ENCODE measurements at places on chromosomes 5 and 9.

- DNase-seq: no peak
Measured at GRCh38 chr9:20243841-20244240, 378.5 kb downstream of the MLLT3 start.

DNA sequence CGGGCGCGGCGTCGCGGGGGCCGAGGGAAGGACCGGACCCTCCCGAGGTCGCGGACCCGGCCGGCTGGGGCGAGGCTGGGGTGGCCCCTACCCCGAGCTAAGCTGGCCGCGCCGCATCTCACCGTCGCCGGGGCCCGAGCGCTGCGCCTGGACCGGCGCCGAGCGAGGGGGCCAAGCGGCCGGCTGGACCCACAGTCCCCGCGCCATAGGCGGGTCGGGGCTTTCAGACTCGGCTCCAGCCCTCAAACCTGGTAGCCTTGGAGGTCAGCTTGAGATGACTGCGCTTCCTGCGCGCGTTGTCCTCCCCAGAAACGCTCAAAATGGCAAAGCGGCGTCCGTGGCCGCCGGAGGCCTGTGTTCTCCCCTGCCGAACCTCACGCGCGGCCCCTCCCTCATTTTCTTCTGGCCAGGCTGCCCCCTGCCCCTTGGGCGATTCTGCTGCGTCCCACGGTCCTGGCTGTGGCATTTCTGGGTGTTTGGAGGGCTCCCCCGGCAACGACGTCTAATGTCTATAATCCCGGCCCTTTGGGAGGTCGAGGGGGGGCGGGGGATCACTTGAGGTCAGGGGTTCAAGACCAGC lies 8.7 kb upstream of the GRIN1 start:
- no peak for DNase-seq

GRCh38 chr5:1917830-1918487 lies 35.2 kb upstream of the IRX4 start:
- no peak for DNase-seq

DNA sequence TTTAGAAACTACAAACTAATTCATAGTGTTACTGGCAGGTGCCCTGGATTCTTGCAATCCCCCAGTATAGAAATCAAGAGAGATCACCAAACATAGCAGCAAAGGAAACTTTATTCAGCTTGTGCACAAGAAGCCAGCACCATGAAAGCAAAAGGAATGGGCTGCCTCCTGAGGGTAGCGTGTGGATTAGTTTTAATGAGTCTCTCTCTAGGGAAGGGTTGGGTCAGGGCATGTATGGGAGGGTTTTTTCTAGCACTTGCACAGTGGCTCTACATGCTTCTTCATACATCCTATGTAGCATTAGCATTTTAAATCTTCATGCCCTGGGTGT lies 38.4 kb downstream of the LYRM7 start:
- no peak for DNase-seq

GRCh38 chr5:170159101-170159698 lies 53.5 kb downstream of the FOXI1 start:
- no peak for DNase-seq

GRCh38 chr5:135047347-135047695 lies 13.3 kb upstream of the PITX1 start:
- no peak for DNase-seq

DNA sequence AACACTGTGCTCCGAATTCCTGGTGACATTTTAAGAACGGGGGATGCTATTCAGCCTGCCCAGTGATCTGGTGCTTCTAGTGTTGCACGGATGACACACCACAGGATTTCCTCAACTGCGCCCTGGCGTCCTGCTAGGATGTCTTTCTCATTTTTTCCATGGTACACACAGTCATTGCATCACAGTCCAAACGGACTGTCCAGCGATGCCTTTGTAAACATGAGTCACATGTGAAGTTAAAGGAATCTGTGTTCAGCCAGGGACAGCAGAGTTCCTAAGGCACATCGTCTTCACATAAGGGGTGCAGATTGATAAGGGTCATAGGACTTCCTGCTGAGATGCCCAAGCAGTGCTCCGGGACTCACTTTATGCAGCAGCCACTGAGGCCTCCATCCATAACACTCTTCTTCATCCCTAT lies 9.3 kb upstream of the PTPN3 start:
- no peak for DNase-seq

DNA sequence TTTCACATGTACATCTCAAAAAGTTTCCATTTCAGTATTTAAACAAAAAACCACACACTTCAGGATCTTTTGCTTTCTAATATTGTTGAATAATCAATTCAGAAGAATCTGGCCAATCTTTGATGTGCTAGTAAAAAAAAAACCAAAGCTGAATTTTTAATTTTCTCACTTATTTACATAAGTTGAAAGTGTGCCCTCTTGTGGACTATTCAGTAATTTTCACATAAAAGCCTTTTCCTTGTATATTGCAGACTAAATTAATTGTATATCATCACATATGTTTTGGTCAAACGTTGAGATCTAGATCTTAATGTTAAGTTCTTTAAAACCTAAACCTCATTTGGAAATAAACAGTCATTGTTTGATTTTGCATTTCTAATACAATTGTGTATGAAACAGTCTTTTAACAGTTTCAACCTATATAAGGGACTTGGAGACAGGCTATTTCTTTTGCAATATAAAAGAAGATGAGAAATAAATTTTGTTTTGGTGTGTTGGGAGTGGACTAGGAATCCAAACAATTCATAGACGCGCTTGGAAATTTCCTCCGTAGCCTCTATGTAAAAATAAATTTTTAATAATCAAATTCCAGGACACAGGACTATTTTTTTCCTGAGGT lies 68.1 kb downstream of the NIPBL start:
- DNase-seq: peak; percentile 19

DNA sequence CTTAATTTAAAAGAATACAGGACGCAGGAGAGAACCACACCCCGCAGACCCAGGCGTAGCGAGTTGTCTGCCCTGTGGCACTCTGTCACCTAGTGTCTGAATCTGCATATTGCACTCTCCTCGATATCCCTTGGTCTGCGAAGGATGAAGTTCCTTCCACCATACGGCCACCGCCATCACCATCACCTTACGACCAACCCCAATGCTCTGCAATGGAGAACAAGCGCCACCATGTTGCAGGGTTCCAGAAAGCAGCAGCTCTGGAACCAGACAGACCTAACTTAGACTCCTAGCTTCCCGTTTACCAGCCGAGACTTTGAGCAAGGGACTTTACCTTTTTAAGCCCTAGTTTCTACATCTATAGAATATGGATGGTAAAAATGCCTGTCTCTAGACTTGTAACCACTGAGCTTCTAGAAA lies 77.4 kb upstream of the DMRT1 start:
- DNase-seq: peak; percentile 61

DNA sequence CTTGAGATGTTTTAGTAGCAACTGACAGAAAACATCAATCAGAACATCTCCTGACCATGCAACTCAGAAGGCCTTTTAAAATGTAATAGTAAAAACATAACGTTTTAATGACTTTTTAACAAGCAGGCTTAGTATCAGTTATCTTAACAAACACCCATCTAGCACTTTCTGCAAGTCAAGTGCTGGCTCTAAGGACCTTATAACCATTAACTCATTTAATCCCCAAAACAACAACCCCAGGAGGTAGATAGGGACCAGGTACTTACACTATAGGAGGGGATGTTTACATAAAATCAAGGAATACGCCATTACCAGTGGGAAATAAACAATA lies 41.8 kb downstream of the ROR2 start:
- DNase-seq: no peak

DNA sequence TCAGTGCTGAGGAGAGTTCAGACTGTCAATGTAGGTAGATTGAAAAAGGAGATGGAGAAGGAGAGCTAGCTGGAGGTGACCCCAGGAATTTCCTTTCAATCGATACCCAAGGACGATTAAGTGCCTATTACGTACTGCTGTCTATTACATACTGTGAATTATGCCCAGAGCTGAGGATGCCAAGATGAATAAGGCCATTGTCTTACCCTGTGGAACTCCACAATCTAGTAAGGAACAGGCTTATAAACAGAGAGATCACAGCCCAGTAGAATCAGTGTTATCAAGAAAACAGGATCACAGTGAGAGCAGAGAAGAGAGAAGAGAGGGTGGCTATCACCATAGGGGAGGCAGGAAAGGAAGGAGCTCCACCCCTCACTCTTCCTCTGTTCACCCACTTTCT lies 54.1 kb upstream of the PDE8B start:
- no peak for DNase-seq

DNA sequence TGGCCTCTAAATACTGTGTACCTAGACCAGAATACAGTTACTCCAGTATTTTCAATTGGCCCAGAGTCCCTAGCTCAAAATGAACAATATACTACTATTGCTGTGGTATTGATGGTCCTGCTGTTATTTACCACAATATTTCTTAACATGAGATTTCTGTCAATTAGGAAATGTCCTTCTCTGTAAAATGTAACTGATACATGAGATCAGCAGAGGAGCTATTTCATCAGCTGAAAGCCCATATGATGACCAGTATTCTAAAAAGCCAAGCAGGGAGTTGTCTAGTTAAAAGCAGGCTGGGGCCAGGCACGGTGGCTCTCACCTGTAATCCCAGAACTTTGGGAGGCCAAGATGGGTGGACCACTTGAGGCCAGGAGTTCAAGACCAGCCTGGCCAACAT lies 187.7 kb upstream of the PTGER4 start:
- no peak for DNase-seq

- DNase-seq: no peak
Measured at GRCh38 chr5:74334062-74334761, 306.3 kb downstream of the ENC1 start.

GRCh38 chr9:78132701-78133058 lies 101.1 kb upstream of the GNAQ start:
- DNase-seq: no peak

DNA sequence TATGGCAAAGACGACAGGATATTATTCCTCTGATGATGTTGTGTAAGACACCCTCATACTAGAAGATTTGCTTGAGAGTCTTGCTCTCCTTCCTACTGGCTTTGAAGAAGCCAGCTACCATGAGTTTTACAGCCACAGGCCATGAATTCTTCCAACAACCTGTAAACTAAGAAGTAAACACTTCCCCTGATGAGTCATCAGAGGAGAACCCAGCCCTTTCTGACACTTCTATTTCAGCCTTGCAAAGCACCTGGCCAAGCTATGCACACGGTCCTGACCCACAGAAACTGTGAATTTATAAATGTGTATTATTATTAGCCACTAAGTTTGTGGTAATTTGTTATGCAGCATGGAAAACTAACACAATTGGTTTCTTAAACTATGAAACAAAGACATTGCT lies 288.8 kb upstream of the ADAMTSL1 start:
- DNase-seq: no peak

- DNase-seq: no peak
Measured at GRCh38 chr5:172828911-172829431, 5.1 kb upstream of the ERGIC1 start.

GRCh38 chr5:111228520-111229220 lies 4.5 kb downstream of the CAMK4 start:
- no peak for DNase-seq

DNA sequence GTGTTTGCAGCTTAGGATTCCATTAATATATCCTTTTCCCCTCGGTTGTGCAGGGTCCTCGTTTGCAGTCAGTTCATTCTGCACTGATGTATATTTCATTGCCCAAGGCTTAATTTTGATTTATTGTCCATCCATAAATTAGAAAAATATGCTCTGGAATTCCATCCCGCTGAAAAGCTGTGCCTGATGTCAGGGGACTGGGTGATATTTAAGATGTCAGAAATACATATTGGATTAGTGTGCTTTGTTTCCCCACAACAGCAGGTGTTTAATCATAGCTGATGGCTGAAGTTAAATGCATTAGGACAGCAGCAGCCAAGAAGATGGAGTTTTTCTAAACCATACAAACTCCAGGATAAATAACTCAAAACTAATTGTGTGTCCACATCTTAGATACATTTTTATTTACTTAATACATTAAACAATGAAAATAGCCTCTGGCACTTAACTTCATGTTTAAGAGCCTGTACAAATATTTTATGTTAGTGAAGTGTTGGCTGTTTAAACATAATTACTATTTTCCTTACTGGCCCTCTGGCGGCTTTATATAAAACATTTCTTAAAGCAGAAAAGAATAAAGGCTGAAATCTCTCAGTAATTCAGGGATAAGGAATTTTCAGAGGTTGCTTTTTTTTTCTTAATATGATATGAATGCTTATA lies 170.4 kb upstream of the TBCA start:
- DNase-seq: peak; percentile 45

DNA sequence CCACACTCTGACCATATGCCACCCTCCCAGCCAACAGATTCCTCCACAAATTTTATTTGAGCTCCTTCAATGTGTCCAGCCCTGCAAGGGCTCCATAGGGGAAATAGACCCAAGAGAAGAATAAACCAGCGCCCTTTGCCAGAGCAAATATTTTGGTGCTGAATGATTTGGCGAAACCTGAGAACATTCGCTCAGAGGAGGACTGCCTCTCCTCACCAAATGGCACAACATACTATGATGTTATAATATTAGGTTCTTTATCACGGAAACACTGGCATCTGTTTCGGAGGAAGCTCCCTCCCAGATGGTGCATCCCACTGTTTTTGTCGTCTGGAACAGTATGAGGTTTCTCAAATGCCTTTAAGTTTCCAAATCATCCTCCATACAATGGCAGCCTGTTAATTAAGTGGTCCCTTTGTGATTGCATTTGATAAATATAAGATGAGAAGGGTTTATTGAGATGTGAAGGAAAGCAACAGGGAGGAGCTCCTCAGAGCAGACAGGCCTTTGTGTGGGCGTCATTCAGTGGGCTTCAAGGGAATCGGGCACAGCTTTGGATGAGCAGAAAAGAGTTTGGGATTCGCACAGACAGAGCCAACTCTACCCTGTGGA lies 139.1 kb upstream of the ADRA1B start:
- DNase-seq: no peak

GRCh38 chr5:178531786-178532185 lies 58.4 kb downstream of the COL23A1 start:
- DNase-seq: no peak

- DNase-seq: no peak
Measured at GRCh38 chr9:88710449-88710848, 175.5 kb downstream of the NXNL2 start.

GRCh38 chr5:78563621-78564020 lies 85.0 kb downstream of the LHFPL2 start:
- DNase-seq: no peak

- DNase-seq: peak; percentile 94
Measured at GRCh38 chr9:113602126-113603047, 138.9 kb downstream of the RGS3 start.

- DNase-seq: no peak
Measured at GRCh38 chr9:23557689-23558088, 268.4 kb downstream of the ELAVL2 start.

- DNase-seq: no peak
Measured at GRCh38 chr5:31617867-31618266, 21.1 kb upstream of the PDZD2 start.

DNA sequence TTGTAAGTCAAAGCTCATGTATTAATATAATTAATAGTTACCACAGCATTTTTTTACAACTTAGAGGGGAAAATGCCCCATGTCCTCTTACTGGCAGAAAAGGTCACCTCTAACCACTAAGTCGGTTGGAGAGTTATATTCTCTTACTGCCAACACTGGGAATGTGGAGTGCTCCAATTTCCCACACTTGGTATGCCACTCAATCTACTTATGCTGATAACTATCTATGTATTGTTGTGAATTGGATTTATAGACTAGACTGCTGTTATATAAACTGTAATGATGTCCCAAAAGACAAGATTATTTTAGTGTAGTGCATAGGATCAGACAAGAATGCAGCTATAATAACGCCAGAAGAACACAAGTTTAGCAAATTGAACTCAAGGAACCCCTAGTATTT lies 2385.2 kb upstream of the C9orf72 start:
- no peak for DNase-seq

GRCh38 chr9:12847561-12847960 lies 72.7 kb downstream of the LURAP1L start:
- no peak for DNase-seq

All from NCI-H1436 (cell line).